Urinary bladder (tissue), 4 donors: ENCODE measurements at places on chromosomes 3 and 15. TPM values are rescaled to one million over a fixed set of nuclear protein-coding genes. Genes with fewer than 3 reads are reported as not detected.

The MYEF2 gene
- 7.1 TPM for polyA plus RNA-seq

The CLDN16 gene
- 0.16 TPM for polyA plus RNA-seq

The RBPMS2 gene
- polyA plus RNA-seq = 90.9 TPM

The SSUH2 gene
- polyA plus RNA-seq = 0.49 TPM

The GOLGA8G gene
- polyA plus RNA-seq = not detected

The REC114 gene
- not detected for polyA plus RNA-seq

The ARGFX gene
- not detected for polyA plus RNA-seq

The TMEM212 gene
- polyA plus RNA-seq = not detected

The FOXB1 gene
- polyA plus RNA-seq = 0.03 TPM

The SLC6A11 gene
- polyA plus RNA-seq = 0.23 TPM

The EFHB gene
- polyA plus RNA-seq = 1.4 TPM
